ENCODE measurements at places on chromosomes 16 and 17.

DNA sequence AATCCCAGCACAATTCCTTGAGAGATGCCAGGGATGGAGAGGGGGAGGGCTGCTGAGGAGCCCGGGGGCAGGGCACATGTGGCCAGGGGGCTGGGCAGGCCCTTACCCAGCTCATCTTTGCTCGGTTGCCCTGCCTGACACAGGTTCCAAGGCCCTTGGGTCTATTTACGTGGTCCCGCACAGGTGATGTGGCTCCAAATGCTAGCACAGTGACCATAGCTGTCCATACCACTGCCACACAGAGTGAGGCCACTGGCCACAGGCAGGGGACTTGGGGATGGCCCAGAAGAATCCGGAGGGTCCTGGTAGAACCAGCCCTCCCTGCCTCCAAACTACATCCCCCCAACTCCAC, 10.0 kb upstream of the PRR29 start:
- DNase-seq = no peak

GRCh38 chr17:2034806-2035540, 5.0 kb downstream of the DPH1 start:
- no peak for DNase-seq

GRCh38 chr17:56305007-56305406, 151.7 kb downstream of the ANKFN1 start:
- DNase-seq = no peak

- DNase-seq = no peak
Measured at GRCh38 chr16:6969594-6969993, 363.1 kb upstream of the RBFOX1 start.

DNA sequence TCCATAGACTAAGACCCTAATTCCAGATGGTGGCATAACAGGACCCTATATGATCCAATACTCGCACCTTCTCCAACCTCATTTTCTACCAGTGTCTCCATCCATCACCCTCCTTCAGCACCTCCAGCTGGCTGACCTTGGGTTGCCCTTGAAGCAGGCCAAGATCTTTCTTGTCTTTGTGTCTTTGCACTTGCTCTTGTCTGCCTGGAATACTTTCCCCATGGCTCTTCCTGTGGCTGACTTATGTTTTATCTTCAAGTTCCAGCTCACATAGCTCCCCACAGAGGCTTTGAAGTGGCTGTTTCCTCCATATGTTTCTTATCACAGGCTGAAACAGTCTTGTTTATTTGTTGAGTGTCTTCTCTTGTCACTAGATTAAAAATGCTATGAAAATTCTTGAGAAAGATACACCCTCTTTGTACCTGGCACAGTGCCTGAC, 29.6 kb upstream of the MMD start:
- no peak for DNase-seq

DNA sequence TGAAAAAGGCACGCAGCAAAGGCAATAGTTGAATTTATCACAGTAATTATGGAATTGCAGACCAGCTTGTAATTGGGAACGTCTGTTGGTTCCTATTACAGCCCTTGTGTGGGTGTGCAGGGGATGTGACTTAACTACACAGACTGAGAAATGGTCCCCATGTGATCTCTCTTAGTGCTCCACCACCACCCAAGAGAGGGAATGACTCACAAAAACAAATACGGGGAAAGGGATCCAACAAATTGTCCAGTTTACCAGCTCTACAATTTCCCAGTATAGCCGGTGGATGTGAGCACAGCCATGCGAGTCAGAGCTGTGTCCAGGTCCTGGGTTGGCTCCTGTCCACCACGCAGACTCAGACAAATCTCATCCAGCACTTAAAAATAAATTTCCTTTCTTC, 337.9 kb downstream of the GRIN2A start:
- DNase-seq = no peak

GRCh38 chr17:59149051-59149450, 5.9 kb downstream of the SKA2 start:
- no peak for DNase-seq

GRCh38 chr16:17365211-17365541, 105.6 kb downstream of the XYLT1 start:
- DNase-seq = no peak
